GM12864 (cell line): ENCODE measurements at places on chromosomes 16 and 17.

GRCh38 chr17:9183306-9183705, 162.0 kb downstream of the NTN1 start:
- no peak for DNase-seq

- DNase-seq, result no peak
Measured at GRCh38 chr17:67315865-67316264, 50.5 kb downstream of the PSMD12 start.

- DNase-seq, result no peak
Measured at GRCh38 chr16:785563-786535, 2.3 kb downstream of the RPUSD1 start.

DNA sequence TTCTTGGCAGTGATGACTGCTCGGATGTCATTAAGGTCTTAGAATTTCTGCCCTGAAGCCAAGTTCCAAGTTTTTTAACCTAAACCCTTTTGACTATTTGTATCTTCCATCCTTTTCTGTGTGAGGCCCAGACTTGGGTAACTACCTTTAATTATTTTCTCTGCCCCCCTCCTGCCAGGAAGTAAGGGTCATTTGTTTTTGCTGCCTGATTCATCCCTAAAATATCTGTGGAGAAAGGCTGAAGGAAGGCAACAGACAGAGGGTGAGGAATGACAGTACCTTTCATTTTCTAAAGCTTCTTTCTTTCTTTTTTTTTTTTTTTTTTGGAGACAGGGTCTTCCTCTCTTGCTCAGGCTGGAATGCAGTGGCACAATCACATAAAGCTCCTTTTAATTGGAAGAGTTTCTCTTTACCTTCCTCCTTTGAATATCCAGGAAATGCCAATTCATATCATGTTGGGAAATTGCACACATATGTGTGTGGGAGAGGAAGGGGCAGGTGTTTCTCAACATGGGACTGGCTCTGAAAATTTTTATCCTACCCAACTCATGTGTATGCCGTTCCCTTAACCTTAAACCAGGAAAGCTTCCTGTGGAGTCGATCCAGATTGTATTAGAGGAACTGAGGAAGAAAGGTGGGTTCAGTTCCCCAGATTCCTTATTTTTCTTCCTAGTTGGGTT, 957 bp downstream of the VPS25 start:
- no peak for DNase-seq

GRCh38 chr17:78442648-78443218, 64.3 kb downstream of the PGS1 start:
- DNase-seq, result no peak

- no peak for DNase-seq
Measured at GRCh38 chr16:58299757-58300349, 5.0 kb upstream of the PRSS54 start.

DNA sequence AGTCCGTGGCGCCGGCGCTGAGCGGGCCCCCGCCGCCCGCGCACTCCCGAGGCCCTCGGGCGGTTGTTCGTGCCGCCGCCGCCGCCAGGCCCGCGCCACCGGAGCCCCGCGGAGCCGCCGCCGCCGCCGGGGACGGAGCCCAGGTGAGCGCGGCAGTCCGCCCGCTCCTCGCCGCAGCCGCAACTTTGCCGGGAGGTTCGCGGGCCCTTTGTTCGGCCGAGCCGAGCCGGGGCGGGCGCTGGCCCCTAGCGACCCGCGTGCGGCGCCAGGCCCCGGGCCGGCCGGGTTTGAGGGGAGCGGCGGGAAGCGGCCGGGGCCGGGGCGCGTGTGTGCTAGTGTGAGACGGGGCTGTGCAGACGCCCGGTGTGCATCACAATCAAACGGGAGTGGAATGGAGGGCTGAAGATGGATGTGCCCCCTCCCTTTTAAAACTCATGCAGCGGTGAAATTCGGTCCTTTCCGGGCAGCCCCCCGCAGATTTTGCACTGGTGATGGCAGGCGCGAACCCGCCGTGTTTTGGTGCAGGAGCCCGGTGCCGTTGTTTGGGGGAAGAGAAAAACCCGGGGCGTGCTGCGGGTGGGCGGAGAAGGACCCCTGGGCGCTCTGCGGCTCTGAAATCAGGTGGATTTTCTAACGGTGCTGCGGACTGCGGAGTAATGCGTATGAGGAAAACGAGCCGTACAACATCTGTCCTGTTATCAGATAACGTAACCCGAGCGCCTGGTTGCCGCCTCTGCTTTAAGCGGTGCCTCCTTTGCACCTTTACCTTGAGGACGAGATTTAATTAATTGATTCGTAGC, 823 bp downstream of the TNRC6C start:
- DNase-seq, result no peak

- no peak for DNase-seq
Measured at GRCh38 chr17:47742319-47743181, 9.5 kb downstream of the TBX21 start.

DNA sequence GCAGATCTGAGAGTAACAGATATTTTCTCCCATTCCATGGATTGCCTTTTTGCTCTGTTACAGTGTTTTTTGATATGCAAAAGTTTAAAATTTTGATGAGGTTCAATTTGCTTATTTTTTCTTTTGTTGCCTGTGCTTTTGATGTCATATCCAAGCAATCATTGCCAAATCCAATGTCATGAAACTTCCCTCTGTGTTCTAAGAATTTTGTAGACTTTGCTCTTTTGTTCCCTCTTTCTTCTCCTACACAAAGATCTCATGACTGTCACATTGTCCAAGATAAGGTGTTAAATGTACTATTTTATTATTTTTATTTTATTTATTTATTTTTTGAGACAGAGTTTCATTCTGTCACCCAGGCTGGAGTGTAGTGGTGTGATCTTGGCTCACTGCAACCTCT, 18.9 kb upstream of the KCNH6 start:
- DNase-seq, result no peak

GRCh38 chr16:3754772-3755171, 37.4 kb upstream of the TRAP1 start:
- no peak for DNase-seq

- no peak for DNase-seq
Measured at GRCh38 chr16:78842950-78843349, 743.5 kb downstream of the WWOX start.

- DNase-seq, result no peak
Measured at GRCh38 chr17:45384789-45385262, 47.8 kb downstream of the ARHGAP27 start.

DNA sequence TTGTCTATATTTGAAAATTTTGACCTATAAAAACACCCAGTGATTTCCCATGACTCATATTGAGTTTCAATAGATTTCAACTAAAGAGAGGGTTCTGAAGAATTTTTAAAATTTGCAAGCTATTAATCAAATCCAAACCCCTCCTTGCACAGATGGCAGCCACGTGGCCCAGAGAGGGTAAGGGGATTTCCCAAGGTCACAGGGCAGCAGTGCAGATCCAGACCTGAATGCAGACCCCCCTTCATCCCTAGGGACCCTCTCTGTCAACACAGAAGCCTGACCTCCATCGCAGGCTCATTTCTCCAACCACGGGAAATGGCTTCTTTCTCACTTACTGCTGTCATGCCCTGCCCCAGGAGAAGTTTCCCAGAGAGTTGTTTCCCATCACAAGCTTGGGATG, 24.7 kb upstream of the CES5A start:
- DNase-seq, result no peak

DNA sequence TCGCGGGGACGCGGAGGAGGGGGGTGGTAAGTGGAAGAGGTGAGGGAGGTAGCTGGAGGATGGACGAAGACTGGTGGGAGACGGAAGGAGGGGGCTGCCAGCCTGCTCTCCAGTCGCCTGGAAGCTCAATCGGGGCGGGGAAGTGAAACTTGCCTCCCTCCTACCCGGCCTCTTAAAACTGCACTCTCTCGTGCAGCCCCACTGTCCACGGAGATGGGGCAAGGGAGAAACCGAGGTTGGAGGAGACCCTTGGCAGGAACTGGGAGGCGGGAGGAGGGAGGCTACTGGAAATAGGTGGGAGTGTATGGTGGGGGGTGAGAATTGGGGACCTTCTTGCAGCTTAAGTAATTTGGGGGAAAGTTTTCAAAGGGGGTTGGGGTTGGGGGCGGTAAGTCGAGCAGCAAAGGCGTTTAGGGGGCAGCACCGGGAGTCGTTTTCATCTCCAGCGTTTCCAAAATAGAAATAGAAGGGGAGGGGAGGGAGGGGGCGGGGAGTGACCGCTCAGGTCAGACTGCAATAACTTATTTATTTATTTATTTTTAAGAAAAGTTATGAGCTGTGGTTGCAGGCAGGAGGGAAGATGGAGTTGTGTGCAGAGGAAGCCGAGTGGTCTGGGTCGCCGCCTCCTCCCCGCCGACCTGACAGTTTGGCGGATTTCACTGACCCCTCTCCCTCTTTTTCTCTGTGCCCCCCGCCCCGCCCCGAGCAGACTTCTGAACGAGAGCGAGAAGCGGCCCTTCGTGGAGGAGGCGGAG, 1.4 kb downstream of the SOX9 start:
- no peak for DNase-seq

- no peak for DNase-seq
Measured at GRCh38 chr16:7420079-7420478, 87.4 kb downstream of the RBFOX1 start.

- no peak for DNase-seq
Measured at GRCh38 chr16:86590501-86591144, 12.3 kb downstream of the FOXL1 start.

- DNase-seq, result no peak
Measured at GRCh38 chr16:20660325-20660724, 37.2 kb downstream of the ACSM1 start.

DNA sequence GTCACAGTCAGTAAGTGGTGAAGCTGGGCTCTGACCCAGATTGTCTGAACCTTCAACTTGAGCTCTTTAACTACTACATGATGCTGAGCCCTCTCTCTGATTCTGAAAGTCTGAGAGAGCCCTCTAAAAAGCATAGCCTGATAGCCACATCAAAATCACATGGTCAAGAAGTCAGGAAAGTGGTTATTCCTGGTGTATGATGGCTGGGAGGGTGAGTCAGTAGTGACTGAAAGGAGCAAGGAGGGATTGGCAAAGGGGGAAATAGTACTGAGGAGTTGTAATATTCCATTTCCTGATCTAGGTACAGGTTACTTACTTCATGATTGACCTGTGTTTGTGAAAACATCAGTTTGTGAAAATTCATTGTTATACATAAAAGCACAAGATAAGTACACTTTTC, 89.1 kb downstream of the SSH2 start:
- DNase-seq, result no peak

DNA sequence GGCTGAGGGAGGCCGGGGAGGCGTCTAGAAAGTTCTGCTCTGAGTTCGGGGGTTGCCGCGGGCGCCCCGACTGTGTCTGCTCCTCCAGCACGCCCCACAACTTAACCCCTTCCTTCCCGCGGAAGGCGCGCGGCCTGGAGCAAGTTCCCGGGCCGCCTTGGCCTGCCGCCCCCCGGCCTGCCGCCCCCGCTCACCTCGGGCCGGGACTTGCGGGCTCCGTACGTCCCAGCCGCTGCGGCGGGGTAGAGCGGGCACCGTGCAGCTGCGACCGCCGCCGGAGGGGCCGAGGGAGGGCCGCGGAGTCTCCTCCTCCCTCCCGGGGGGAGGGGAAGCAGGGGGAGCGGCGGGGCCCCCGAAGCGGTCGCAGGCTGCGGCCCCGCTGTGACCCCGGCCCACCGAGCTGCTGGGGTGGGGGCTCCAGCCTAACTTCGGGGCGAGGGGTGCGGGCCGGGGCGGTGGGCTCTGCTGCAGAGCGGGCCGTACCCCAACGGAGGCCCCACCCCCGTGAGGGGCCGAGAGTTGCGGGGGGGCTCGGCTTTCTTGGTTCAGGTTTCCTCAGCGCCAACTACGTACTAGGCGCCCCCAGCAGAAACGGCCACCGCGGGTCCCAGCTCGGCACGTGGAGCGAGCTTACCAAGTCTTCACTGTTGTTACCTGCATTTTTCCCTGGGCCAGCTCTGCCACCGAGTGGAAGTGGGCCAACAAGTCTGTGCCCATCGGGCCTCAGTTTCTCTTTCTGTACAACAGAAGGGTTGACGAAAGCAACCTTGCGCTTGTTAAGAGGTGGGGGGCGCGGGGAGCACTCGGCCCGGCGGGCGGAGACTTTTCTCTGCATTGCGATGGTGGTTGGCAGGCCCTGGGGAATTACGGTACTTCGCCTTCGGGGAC, at the start of gene CCDC102A:
TSS of gene CCDC102A (minus strand) at position 266 of the 888 bp plus-strand sequence. CDS start 7,394 bp downstream, outside the sequence.
- DNase-seq, result no peak

DNA sequence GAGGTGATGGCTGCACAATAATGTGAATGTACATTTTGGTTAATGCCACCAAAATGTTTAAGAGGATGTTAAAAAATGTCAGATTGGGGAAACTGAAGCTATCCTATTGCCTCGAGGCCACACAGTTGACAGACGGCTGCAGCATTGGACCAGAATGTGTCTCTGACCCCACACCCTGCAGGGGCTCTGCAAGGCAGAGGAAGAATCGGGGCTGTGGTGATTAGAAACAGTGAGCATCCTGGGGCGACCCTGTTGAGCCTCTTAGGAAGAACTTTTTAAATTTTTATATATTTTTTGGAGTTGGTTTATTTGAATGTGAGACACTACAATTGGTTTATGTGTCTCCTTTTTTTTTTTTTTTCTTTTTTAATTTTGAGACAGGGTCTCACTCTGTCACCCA, 15.0 kb upstream of the ADORA2B start:
- no peak for DNase-seq

- no peak for DNase-seq
Measured at GRCh38 chr17:15965528-15965927, 20.6 kb downstream of the ADORA2B start.

DNA sequence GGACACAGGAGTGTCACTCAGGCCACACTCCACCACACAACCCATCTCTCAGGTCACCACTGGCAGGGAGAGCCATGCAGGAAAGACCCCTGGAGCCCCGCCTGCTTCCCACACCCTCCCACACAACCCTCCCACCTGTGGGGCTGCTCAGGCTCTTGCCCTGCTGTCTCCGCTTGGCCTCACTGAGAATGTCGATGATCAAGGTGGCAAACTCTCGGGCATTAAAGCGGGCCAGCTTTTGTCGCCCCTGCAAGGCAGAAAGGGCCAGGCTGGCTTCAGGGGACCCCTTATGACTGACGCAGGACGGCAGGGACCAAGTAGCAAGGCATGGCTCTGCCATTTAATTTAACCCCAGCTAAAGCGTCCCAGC, 8.5 kb downstream of the TP53I13 start:
- DNase-seq, result no peak

- no peak for DNase-seq
Measured at GRCh38 chr16:57964157-57964700, 6.7 kb downstream of the CNGB1 start.

DNA sequence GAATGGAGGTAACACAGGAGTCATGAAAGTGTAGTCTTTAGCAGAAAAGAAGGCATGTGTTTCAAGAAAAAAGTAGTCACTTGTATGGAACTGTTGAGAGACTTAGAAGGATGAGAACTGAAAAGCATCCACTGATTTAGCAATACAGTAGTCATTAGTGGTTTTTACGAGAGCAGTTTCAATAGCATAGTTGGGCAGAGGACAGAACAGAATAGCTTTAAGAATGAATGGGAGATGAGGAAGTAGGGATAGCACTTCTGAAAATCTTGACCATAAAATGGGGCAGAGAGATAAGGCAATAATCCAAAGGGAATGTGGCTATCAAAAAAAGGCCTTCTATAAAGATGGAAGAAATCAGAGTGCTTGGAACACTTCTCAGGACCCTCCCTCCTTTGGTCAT, 64.8 kb upstream of the C17orf78 start:
- DNase-seq, result no peak

- DNase-seq, result no peak
Measured at GRCh38 chr16:7268182-7268581, 64.5 kb upstream of the RBFOX1 start.
